Uterus (tissue), 4 donors: ENCODE measurements at places on chromosomes 12 and 14. TPM values are rescaled to one million over a fixed set of nuclear protein-coding genes. Genes with fewer than 3 reads are reported as not detected.

GRCh38 chr14:90842726-90843125 lies 26.5 kb upstream of the TTC7B start:
- H3K4me3 ChIP-seq = no peak overlapping the region
- no peak overlapping the region for H3K27ac ChIP-seq
- no peaks in the 10 kb centered on the region for H3K27me3 ChIP-seq
- H3K36me3 ChIP-seq = no peaks in the 10 kb centered on the region
- no peak for DNase-seq

Gene HOXC9
- 1.7 TPM for total RNA-seq

Gene SCYL2
- total RNA-seq = 24.6 TPM

Gene VSIG10
- total RNA-seq = 49.1 TPM

Gene ACOT4
- 0.61 TPM for total RNA-seq
